K562 (cell line): ENCODE measurements at places on chromosomes 5 and 9. TPM values are rescaled to one million over a fixed set of nuclear protein-coding genes. Genes with fewer than 3 reads are reported as not detected.

Gene ZNF883
- total RNA-seq, result 2.3 and 2.6 TPM in 2 replicates

Gene CAVIN4
- 0.18 and 0.20 TPM in 2 replicates for total RNA-seq

DNA sequence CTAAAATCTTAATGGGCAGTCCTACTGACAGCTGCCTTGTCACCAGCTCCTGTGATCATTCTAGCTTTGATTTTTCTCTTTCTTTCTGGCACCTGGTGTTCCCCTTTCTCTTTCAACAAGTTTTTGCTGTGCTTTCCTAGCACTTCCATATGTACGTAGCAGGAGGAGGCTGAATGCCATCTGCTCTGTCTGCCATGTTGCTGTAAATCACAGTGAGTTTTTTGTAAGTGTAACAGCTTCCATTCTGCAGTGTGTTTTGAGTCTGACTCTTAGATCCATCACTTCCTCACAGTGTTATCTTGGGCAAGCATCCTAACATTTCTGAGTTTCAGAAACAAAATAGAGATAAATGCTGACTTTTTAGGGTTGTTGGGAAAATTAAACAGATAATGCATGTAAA lies 247.9 kb downstream of the DOCK8 start:
- no peak for DNase-seq

DNA sequence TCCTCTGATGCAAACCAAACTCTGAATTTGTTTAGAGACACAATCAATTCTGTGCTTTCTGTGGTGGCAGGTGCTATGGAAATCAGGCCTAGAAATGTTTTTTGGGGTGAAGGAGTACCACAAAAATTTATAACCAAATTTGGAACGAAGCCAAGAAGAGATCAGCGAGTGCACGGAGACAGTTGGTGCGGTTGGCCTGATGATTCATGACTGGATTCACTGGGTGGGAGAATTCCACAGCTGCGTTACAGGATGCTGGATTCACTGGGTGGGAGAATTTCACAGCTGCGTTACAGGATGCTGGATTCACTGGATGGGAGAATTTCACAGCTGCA lies 135.6 kb upstream of the IRX4 start:
- no peak for DNase-seq

GRCh38 chr9:132908635-132909034 lies 29.9 kb downstream of the SPACA9 start:
- no peak for DNase-seq

- no peak for DNase-seq
Observed at GRCh38 chr5:167638816-167639215, 652.6 kb upstream of the WWC1 start.
